ENCODE measurements at places on chromosomes 5 and 9. TPM values are rescaled to one million over a fixed set of nuclear protein-coding genes. Genes with fewer than 3 reads are reported as not detected.

DNA sequence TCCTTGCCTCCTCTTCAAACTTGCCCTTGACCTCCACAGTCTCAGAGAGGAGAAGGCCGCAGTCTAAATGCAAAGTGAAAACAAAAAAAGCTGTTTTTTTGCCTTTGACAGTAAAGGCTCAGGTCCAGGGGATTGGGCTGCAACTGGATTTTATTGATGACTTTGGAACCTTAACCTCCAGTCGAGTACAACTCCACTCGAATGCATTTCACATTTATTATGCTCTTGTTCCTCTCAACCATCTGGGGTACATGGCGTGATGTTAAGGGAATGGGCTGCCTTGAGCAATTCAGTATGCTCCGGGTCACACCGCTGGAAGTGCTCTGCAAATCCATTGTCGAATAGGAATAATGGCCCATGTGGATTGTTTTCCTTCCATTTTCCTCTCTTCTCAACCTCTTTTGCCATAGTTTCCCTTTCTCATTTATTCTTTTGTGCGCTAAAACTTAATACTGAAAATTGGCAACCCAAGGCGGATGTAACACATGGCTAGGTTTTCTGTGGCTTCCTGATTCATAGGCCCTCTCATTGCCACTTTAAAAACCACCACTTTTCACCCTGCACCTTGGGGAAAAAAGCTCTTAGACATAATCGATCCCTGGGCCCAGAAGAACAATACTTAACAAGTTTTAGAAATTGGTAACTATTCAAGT is 34.3 kb downstream of the ITK start:
- no peak for DNase-seq

DNA sequence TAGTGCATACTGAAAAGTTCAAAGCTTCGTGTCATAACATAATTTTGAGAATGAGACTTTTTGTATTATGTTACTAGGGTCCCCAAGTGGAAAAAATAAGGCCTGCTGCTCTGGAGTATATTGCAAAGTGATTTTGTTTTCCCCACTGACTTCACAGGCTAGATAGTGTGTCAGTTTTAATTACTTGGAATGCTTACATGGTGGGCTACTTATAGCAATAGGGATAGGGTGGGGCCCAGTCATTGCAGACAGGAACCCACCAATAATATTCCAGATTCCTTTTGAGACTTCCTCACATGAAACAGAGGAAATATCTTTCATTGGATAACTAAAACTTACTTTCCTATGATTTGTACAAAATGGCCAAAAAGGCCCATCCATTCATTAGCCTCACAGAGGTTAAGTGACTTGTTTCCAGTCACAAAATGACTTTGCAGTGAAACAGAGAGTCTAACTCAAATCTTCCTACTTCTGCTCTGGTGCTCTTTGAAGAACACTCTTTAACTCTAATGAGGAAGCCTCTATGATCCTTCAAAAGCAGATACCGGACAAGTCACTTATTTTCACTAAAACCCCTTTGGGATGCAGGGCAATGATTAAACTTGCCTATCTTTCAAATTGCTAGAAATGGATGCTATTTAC is 16.2 kb upstream of the MEF2C start:
- DNase-seq = no peak

DNA sequence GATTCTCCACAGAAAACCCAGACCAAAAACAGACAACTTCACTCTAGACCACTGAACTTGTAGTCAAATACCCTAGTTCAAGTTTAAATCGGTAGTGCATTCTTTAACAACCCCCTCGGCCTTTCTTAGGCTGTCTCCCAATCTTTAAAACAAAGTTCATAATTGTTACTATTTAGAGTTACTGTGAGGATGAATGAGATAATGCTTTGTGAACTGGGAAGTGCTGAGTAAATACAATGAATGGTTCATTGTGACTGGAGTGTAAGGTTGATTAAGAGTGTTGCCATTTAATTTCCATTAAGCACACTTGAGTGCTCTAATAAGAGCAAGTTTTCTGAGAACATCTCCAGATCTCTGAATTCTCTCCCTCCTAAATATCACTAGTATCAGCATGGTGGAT is 228.8 kb upstream of the PIK3R1 start:
- DNase-seq = no peak

GRCh38 chr9:79266986-79267385 is 304.8 kb upstream of the TLE4 start:
- DNase-seq = no peak

Gene C5orf58
- total RNA-seq = not detected

- DNase-seq = no peak
Observed at GRCh38 chr9:18036422-18037187, 437.3 kb upstream of the ADAMTSL1 start.

GRCh38 chr5:74294231-74294705 is 346.3 kb downstream of the ENC1 start:
- DNase-seq = no peak

Gene REEP2
- total RNA-seq = 0.43 TPM

Gene VPS13A
- total RNA-seq = 31.6 TPM

GRCh38 chr5:7802855-7803254 is 48.1 kb downstream of the CFAP90 start:
- no peak for DNase-seq

Gene ZNG1F
- 7.8 TPM for total RNA-seq

Gene SPOCK1
- 5.9 TPM for total RNA-seq

GRCh38 chr5:106152569-106152968 is 1518.2 kb downstream of the EFNA5 start:
- DNase-seq = no peak

GRCh38 chr5:109907189-109907588 is 217.5 kb downstream of the MAN2A1 start:
- no peak for DNase-seq

Gene FOXD4L6
- not detected for total RNA-seq

Gene ARSI
- total RNA-seq = 0.78 TPM

DNA sequence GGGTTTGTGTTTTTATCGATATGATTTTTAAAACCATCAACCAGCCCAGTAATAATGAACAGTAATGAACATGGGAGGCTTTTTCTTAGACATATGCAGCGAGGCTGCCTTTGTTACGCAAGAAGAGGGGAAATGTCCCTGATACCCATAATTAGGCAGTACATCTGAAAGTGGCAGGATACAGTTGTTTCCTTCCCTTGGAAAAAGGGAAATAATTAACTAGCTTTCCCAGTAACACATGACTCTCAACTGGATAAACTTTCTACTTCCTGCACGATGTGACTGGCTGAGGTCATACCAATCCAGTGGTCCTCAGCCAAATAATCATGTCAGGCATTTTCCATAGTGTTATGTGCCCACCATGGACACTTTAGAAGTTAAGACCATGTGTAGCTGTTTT is 431.6 kb upstream of the C9orf72 start:
- DNase-seq = no peak

GRCh38 chr9:74846766-74847165 is 41.0 kb downstream of the TRPM6 start:
- DNase-seq = no peak

DNA sequence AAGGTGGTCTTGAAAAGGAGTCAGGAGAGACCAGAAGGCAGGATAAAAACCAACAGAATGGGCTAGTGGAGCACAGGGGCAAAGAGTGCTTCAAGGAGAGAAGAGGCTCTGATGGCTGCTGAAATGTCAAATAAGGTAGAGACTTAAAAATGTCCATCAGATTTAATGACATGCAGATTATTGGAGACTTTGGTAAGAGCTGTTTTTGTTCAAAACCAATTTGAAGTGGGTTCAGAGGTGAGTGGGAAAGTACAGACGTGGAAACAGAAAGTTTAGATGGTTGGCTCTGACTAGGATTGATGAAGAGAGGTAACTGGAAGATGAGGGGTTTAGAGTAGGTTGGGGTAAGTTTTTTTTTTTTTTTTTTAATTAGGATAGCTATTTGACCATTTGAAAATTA is 14.1 kb downstream of the SLC25A46 start:
- no peak for DNase-seq

DNA sequence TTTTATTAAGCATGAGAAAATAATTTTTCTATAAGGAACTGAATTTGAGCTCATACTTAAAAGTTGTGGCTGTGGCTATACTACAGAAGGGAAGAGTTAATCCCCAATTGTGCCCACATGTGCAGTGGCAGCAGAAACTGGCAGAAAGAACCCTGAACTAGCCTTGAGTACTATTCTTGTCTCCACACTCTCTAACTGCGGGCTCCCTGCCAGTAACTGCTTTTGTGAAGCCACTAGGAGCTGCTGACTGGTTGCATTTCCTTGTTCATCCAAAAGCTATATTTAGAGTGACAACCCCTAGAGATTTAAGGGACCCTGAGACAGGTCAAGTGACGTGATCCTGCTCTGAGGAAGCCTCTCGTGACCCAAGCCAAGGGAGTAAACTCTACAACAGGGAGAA is 238.6 kb downstream of the ELAVL2 start:
- DNase-seq = peak; percentile 81

DNA sequence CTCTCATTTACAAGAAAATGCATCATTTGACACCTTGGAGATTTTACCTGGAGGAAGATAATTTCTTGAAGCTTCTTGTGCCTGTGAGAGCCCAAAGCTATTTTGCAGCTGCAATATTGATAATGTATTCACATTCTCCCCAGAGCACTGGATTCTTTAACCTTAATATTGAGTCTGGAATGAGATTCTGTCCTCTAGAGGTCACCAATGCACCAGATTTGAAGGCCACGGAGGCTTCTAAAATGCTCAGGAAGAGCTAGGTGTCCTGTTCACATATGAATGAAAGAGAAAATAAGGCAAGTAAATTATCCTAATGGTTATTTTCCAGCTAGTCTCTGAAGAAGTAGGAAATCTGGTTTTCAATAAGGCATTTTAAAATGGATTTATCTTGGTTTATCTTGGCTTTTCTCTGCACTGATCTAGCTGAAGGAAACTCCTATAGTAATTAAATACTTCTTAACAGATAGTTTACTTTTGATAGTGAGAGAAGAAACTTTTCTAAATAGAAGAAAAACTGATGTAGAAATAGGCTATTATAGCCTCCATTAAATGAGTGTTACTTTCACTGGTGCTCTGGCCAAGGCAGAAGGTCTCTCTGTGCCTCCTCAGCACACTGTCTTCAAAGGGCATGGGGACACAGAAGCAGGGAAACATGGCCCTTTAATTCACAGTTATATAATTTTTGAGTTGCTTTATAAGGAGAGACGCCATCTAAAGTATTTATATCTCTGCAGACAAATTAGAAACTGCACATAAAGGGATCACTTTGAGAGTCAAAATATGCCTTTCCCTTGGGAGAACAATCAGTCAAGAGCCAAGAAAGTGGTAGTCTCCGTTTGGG is 297.0 kb upstream of the ACTBL2 start:
- DNase-seq = no peak

- DNase-seq = no peak
Observed at GRCh38 chr5:160029540-160030139, 20.7 kb downstream of the TTC1 start.

- DNase-seq = no peak
Observed at GRCh38 chr5:1732238-1732941, 67.2 kb downstream of the MRPL36 start.

- no peak for DNase-seq
Observed at GRCh38 chr5:104643320-104643719, 1080.7 kb upstream of the NUDT12 start.

- no peak for DNase-seq
Observed at GRCh38 chr5:59591162-59591561, 302.4 kb downstream of the PDE4D start.

DNA sequence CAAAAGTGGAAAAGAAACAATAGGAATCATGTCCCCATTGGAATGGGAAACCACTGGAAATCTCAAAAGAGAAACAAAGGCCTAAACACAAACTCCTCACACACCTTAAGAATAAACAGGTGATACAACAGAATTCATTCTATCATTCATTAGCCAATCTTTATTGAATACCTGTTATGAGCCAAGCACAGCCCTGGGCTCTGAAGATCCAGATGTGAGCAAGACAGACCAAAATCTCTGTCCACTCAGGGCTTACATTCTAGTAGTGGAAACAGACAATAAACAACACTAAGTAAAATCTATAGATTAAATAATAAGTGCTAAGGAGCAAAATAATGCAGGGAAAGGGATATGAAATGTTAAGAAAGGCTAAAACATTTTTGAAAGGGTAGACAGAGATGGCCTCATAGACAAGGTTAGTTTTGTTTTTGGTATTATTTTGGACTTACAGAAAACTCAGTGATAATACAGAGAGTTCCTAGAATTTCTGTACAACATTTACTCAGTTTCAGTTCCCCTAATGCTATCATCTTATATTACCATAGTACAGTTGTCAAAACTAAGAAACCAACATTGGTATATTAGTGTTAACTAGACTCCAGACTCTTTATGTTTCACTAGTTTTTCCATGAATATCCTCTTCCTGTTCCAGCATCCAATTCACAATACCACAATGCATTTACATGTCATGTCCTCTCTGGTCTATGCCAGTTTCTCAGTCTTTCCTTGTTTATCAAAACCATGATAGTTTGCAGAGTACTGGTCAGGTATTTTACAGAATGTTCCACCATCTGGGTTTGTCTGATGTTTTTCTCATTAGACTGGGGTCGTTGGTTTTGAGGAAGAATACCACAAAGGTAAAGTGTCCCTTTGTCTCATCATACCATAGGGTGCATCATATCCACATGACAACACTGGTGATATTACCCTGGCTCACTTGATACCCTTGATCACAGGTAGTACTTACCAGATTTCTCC is 103.7 kb downstream of the SIL1 start:
- no peak for DNase-seq

DNA sequence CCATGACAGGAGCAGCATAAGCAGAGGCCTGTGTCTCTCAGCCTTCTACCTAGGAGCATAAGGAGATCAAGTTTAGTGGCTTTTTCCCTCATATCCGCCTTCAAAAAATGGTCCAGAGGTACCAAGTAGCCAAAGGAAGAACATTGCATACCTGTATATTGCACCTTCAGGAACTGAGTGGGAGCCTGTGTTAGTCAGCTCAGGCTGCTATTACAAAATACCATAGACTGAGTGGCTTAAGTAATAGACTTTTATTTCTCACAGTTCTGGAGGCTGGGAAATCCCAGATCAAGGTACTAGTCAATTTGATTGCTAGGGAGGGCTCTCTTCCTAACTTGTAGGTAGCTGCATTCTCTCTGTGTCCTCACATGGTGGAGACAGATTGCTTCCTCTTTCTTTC is 597.4 kb upstream of the PTGER4 start:
- no peak for DNase-seq

- peak; percentile 50 for DNase-seq
Observed at GRCh38 chr9:138102246-138103051, 224.9 kb downstream of the CACNA1B start.

- peak; percentile 52 for DNase-seq
Observed at GRCh38 chr9:95626885-95627558, 110.3 kb upstream of the PTCH1 start.

Gene PCDHA9
- total RNA-seq = 1.2 TPM

- DNase-seq = no peak
Observed at GRCh38 chr5:171984748-171985419, 21.6 kb downstream of the FBXW11 start.

Gene GPR151
- not detected for total RNA-seq

Measured in upper lobe of left lung (tissue), 6 donors.